AG10803 (cell line): ENCODE measurements at places on chromosomes 5 and 9.
A peak's percentile ranks its signal among the peaks of the same experiment; 100 is the strongest.

DNA sequence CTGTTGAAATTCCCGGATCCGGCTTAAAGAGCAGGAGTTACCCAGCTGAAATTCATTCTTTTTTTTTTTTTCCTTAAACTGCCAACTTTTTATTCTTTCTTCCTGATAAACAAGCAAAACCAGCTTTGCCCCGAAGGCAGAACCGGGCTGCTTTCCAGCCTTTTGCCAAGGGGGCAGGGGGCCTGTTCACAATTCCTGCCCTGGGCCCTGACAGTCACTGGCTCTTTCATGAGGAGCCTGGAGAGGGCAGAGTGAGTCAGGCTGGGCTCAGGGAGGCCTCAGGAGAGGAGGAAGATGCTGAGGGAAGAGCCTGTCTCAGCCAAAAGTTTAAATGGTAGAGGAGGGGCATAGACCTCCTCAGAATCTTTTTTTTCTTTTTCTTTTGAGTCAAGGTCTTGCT lies 4.8 kb downstream of the GLIPR2 start:
- peak; percentile 48 for DNase-seq

DNA sequence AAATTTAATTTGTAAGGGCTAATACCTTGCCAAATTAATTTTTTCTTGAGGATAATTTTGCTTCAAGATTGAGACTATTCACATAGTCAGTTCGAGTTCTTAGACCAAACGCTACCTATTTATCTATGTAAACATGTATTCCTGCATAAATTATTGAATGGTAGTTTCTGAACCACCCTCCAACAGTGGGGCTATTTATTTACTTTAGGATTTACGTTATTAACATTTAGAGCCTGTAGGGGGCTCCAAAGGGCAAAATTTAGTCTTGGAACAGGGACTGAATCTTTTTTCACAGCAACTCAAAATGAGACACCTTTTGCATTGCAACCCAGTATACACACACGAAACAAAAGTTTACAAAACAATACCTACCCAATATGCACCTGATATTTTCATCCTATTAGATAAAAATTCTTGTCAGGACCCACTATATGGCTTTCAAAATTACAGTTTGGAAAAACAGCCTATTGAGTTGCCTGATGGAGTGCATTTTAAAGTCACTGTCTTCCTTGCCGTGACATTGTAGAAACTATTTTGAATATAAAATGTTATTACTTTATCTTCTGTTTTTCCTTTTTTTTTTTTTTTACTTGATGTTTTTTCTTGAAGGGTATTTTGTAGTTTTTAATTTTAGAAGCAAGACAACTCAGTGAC lies 47.1 kb upstream of the POU4F3 start:
- peak; percentile 45 for DNase-seq

GRCh38 chr5:133409210-133409674 lies 203.1 kb downstream of the FSTL4 start:
- DNase-seq = no peak

DNA sequence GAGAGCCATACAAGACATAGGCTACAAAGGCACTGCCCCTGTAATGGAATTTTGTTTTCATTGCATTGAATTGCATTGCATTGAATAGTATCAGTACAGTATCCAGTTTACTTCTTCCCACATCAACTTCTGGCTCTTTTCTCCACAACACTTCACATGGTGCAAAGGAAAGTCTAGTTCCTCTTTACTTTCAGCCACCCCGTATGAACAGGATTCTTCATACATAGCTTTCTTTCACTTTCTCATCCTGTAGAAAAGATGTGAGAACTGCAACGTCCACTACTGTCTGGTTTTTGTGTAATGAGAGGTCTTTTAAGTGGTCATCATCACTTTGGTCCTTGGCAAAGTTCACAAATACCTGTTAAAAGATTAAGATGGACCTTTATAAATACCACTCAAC lies 20.2 kb downstream of the NIPSNAP3B start:
- DNase-seq = no peak

DNA sequence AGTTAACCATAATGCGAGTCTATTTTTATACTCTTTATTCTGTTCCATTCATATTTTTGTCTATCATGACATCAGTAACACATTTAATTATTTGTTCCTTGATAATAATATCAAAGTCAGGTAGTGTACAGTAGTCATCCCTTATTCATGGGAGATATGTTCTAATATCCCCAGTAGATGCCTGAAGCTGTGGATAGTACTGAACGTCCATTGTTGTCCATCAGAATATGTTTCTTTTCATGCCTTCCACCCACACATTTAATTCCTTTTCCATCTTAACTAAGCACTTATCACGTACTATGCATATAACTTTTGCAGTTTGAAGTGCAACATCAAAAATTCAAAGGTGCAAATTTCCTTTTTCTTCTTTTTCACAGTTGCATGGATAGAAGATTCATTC lies 53.6 kb downstream of the FER start:
- DNase-seq = no peak

DNA sequence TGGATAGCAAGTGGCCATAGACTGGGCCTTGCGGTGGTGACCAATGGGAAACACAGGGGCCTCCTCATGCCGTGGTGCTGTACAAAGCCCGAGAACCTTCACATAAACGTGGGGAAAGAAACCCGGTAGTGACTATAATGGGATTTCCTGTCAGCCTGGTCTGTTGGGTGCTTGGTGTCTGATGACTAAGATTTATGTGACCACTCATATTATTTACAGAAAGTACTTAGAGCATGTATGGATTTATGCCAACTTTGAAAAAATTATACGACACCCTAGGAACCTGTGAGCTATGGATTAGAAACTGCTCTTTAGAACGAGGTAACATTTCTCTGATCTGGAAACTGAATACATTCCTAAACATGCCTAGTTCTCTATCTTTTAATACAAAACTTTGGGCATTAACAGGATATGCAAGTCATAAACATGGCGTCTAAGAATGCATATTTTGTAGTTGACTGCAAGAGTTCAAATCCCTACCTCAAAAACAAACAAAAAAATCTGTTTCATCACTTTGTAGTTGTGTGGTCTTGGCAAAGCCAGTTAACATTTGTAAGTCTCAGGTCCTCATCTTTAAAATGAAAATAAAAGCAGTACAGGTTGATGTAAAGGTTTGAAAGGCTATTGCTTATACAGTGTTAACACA lies 85.4 kb downstream of the TMEM167A start:
- no peak for DNase-seq

GRCh38 chr9:15211160-15211814 lies 95.7 kb downstream of the TTC39B start:
- DNase-seq = peak; percentile 79

DNA sequence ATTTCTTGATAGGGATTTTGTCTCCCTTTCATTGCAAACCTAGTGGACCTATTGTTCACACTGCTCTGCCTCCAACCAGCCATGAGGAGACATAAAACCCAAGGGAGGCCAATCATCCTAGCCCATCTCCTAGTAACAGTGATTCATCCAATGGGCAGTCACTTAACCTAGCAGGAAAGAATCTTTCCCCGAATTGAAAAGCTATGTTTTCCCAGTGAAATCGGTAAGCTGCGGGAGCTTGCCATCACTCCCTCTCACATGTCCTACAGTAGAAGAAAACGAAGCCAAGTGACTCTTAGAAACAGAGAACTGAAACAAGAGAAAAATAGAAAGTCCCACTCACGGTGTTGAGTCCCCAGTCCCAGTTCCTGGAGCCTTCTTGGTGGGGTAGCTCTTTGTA lies 123.3 kb downstream of the SUSD1 start:
- peak; percentile 75 for DNase-seq

DNA sequence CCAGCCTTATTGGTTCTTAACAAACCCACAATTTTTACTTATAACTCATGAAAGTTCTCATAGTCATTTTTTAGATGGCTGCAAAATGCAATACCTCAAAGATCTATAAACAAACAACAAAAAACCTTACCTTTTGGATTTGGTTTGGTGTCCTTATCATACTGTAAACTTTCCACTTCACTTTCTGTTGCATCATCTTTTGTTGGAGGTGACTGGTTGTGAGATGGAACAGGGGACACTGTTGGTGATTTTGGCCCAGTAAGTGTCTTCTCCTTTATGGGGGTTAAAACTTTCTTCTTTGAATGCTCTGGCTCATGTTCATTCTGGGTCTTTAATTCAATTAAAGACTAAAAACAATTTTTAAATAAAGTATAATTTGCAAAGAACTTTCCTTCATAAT lies 33.4 kb downstream of the CEP120 start:
- DNase-seq = no peak

- DNase-seq = no peak
Measured at GRCh38 chr9:135907006-135907430, 328 bp downstream of the CAMSAP1 start.

DNA sequence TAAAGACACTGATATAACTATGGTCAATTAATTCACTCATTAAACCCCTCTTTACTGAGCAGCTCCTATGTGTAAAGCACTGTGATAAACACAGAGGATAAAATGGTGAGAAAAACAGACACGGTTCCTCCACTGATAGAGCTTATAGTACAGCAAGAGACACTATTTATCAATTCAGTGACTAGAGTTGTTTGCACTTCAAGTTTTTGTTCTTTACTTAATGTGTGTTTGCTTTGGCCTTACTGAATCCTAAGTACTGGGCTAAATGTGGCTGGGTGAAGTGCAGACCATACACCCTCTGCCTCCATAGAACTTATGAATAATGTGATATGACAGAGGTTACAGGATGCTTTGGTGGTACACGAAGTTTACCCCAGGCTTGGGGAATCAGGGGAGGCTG lies 80.1 kb upstream of the ITGA1 start:
- no peak for DNase-seq

GRCh38 chr5:10556893-10557746 lies 6.8 kb upstream of the ANKRD33B start:
- DNase-seq = no peak

DNA sequence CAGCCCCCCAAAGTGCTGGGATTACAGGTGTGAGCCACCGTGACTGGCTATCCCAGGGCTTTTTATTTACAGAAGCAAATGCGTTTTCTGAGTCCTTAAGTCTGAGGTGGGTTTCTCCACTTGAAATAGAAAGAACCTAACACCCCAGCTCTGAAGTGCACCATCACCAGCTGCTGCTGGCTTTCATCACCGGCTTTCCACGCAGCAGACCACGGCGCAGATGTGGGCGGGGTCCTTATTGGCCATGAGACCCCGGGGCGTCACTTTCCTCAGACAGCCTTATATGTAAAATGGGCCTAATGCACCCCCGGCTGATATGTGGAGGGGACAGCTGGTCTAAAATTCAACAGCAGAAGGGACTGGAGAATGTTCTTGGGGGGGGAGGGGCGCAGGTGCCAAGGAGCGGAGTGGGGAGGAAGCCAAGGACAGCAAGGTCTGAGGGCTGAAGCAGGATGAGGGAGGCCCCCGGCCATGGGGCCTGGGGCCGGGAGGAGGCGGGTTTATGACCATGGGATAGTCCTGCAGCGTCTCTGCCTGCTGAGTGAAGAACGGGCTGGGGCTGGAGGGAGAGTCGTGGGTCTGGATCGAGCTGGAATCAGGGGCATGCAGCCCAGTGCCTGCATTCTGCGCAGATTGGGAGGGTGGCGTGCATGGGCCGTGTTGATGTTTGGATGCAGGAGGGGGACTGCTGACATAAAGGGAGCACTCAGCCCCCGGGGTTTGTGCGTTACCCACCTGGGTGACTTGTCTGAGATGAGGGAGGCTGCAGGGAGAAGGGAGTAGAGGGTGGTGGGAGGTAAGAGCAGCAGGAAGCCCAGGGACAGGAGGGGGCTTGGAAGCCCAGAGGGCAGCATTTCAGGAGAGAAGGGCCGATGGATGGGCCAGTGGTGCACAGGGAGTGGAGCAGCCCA lies 30.2 kb downstream of the RASGEF1C start:
- DNase-seq = no peak

- no peak for DNase-seq
Measured at GRCh38 chr9:128153060-128153946, 4.0 kb downstream of the LCN2 start.

DNA sequence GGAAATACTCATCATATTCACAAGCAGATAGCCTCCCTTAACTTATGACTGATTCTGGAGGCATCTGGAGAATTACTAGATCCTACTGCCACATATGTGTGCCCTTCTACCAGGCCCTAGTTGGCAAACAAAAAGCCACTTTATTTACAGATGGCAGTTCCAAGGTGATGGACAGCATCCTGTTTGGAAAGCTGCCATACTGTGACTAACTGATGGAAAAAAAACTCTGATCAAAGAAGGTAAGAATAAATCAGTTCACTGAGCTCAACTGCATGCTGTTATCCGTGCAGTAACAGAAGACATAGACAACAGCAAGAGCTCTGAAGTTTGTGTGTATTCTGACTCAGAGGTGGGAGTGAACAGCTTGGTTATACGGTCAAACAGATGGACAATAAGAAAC lies 279.8 kb upstream of the POU5F2 start:
- DNase-seq = peak; percentile 66

DNA sequence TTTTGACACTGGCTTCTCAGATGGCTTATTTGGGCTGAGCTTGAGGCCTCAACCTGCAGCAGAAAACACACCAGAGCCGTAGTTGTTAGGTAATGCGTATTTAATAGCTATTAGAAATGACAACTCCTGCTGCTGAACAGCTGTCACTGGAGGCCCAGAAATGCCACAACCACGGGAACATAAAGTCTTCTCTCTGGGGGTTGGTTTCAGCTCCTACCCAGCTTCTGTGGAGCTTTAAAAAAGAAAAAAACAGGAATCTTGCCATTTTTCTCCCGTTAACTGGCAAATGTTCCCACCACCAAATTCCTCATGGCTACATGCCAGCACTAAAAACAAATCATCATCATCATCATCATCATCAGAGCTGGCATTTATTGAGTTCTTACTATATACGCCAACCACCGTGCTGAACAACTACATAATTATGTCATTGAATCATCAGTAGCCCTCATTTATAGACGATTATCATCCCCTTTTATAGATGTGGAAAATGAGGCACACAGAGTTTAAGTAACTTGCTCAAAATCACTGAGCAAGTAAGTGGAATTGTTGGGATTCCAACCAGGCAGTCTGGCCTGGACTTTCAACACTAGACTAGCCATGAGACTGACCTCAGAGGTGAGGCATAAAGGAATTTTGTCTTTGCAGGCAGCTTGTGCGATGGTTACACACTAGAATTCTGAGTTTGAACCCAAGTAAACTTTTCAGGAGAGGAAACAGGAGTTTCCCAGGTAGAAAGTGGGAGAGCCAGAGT lies 185.3 kb upstream of the WWC1 start:
- peak; percentile 92 for DNase-seq

DNA sequence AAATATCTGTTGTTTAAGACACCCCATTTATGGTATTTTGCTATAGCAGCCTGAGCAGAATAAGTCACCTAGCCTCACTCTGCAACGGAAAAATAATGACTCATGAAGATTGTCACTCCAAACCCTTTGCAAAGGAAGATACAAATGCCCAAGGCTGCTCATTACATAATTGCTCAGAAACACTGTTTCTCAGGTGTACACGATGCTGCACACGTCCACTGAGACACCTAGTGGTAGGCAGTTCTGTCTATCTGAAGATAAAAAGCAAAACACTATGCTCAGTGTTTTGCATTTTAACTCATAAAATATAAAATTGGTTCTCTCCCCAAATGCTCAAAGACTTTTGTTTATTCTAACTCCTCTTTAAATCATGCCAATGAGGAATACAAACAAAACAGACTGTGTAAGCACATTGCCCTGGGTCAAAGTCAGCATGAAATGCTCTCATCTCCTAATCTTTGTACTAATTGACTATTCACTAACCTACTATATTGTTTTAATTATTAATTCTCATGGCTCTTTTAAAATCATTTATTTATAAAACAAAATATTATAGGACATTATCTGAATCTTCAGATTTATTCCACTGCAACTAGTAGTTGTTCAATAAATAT lies 7.7 kb upstream of the TSLP start:
- no peak for DNase-seq

- no peak for DNase-seq
Measured at GRCh38 chr5:93303291-93303691, 277.7 kb downstream of the NR2F1-AS1 start.

GRCh38 chr5:61342071-61342501 lies 10.0 kb downstream of the ZSWIM6 start:
- peak; percentile 62 for DNase-seq
